ENCODE measurements at places on chromosomes 16 and 17.

DNA sequence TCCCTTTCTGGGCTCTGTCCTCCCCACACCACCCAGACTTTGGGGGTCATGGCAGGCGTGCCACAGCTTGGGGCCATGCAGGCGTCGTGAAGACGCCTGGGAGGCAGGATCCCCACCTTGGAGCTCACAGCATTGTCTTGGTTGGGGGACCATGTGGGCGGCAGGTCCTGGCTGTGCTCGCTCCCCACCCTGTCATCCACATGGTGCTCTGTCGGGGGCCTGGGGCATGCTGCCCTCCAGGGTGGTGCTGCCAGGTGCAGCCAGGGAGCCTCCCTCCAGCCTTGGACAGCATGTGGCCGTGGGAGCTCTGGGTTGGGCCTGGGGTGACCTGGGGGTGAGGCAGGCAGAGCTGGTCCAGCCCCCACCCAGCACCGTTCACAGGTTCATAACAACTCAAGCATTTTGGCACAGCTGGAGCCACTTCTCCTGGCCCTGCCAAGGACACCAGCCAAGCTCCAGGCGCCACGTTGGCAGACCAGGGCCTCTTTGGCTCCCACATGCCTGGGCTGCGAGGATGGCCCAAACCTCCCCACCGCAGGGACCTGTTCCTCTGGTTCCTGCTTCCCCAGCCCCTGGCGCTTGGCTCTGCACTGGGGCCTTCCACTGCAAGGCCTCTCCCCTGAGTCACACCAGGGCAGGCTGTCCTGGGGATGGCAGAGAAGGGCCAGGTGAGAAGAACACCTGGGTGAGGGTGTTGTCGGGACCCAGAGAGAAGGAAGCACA, 15.1 kb upstream of the ATP6V0C start:
- no peak for DNase-seq

DNA sequence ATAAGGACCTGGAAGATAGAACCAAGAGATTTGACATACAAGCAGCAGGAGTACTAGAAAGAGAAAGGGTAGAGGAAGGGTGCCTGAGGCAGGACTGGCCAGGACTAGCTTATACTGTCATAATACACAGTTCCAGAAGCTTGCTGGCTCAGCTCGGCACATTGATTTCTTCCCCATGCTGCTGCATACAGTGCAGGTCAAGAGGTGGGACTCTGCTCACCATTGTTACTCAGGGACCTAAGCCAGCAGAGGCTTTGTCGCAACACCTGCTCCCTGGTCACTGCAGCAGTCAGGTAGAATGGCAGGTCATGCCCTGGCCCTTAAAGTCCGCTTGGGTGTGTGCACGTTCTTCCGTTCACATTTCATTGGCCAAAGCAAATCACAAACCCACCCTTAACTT, 32.8 kb downstream of the LDHD start:
- no peak for DNase-seq

DNA sequence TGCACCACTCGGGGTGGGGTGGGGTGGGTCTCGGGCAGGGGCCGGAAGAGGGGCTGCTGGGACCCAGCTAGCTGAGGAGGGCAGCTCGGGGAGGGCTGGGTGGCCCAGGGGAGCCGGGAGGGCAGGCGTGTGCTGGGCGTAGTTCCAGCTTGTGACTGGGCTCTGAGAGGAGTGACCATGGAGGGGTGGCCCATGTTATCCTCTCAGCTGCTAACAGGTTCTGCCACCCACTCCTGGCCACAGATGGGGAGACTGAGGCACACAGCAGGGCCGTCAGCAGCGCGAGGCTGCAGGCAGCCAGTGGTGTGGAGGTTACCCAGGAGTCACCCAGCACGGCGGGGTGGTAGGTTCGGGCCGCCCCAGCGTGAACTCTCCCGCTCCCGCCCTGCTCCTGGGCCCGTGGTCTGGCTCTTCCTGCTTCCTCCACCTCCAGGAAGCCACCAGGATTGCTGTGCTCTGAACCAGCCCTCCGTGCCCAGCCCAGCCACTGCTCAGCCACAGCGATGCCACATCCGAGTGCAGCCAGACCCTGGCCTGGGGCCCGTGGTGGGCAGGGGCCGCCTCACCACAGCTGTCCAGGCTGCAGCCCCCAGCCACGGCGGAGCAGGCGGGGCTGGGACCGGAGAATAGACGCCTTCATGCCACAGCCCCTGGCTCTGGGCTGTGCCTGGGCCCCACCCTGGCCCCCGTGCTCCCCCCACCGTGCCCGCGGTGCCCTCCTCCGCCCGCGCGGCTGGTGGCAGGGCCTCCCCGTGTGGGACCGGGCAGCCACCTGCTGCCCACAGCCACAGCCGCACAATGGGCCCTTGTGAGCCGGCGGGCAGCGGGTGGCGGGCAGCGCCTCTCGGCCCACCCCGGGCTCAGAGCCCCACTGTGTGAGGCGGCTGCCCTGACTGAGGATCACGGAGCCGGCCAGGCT, 26.3 kb upstream of the SSTR5 start:
- DNase-seq = no peak

DNA sequence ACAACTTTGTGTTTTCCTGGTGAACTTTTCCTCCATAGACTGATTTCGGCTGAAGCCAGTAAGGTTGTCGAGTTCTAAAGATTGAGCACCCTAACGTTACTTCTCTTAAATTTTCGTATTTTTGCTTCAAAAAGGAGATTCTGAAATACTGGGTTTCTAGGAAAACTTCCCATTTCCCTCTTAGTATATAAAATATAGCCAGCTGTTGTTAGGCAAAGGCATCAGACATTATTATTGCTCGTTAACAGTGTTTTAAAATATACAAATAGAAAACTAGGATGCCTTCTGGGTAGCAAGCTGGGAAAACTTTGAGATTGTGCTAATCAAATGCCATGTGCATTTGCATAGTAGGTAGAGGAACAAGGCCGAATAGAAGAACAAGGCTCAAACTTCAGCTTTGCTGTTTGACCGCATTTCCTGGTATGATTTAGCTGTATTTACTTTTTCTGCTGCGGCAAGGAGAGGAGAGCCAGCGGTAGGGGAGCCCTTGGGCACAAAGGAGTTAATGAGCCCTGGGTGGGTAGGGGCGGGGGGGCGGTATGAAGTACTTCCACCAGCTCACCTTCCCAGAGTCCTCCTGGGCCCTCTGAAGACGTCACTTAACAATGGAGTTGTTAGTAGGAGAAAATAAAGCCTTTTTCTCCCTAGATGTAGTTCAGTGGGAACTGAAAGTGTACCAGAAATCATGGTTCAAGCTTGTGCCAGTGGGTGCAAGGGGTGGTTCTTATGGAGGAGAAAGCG, 151.9 kb downstream of the MSI2 start:
- no peak for DNase-seq

DNA sequence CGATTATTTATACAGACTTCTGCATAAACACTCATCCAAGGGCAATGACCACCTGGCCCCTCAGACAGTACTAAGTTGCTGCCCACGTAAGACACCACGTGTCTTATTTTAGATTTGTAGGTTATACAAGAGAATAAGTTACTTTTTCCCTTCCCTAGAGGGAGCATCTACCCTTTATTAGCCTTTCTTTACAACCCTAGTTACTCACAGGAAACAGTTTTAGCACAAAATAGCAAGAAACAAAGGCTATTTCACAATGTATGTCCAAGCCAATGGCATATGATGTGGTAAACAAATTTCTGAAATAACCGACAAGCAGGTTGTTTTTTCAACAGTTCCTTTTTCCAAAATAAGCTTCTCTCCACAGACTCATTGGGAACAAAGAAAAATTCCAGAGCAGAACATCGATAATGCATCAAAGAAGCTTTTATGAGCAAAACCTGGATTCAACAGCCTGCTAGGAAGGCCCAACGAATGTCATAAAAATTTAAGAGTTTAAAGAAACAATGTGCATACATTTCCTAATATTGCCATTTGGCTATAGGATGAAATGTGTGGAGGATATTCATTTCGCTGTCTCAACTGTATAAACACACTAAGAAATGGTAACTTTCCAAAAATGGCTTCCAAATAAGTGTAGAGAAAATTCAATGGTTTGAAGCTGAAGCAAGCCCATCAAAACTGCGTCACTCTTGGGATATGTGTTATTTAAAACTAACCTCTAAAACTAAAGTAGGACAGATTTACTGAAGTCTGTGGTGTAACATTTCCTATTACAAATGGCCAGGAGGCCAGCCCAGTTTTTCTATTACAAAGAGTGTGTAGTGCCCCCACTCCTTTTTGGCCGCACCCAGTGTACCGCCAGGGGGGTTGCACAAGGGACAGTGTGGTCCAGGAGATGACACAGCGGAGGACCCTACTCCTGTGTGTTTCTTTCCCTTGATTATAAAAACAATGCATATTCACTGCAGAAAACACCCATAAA, 50.4 kb upstream of the ERN1 start:
- DNase-seq = no peak

DNA sequence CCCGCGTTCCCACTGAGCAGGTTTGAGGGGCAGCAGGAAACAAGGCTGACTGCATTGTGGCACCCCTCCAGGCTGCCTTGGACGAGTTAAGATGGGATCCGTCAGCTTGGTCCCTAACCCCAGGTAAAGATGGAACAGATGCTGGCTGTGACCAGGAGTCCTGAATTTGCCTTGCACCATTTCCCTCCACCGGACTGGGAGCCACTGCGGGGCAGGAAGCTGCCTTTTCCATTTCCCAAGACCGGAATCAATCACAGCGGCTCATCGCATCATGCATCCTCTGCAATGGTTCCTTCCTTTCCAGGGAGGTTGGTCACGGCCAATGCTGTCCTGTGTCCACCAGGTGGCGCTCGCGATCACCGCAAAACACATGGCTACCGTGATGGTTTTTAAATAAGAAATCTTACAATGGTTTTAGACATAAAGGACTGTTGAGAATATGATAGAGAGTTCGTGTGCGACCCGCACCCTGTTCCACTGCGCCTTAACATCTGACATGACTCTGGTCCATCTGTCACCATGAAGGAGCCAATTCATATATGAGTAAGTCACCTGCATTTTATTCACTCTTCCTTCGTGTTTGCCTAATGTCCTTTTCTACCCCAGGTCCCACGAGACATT, 6.8 kb upstream of the MEAK7 start:
- no peak for DNase-seq

DNA sequence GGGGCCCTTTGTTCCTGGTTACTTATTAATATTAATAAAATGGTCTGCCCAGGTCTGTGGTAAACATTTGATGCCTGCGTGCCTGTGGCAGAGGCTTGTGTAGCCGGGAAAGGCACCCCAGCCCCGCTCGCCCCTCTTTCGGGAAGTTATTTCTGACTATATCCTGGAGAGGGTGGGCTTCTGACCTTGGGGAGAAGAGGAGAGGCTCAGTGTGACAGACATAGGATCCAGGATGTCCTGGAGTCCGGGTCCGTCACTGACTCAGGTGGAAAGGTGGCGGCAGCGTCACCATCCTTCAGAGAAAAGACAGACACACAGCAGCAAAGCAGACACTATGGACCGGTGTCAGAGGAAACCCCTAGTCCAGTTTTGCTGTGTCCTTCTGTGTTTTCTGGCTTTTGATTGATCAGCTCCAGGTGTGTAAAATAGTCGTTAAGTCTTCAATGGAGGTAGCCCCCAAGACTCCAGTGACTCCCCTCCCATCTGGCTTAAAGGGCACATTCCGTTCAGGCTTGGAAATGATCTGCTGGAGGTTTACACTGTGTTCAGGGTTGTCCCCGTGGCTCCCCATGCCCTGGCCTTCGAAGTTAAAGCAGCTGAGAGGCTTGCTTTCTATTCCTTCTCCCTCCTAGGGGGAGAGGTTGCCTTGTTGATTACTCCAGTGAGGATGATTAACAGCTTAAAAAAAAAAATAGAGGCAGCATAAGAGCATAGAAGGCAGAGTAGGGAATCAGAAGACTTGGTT, 81.6 kb downstream of the CCDC182 start:
- no peak for DNase-seq

GRCh38 chr17:40328386-40328766, 19.4 kb downstream of the RARA start:
- DNase-seq = no peak

- DNase-seq = no peak
These were observed 10.3 kb downstream of the HSPB9 start for GRCh38 chr17:42132941-42133340.

- DNase-seq = no peak
These were observed 47.7 kb downstream of the GNA13 start for GRCh38 chr17:65008882-65009281.

DNA sequence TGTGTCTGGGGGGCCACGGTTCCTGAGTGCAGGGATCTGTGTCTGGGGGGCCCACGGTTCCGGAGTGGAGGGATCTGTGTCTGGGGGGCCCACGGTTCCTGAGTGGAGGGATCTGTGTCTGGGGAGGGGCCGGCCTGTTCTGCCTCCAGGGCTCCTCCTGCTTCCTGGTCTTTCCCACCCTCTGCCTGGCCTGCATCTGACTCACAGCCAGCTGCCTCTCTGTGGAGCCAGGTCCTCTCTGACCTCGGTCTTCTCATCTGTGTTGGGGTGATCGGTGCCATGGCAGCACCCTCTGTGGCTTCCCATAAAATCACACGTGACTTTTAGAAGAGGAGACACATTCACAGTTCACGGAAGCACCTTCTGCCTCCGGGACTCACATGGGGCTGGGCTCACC, 50.3 kb downstream of the ZFPM1 start:
- no peak for DNase-seq

- no peak for DNase-seq
These were observed 94.3 kb downstream of the CYLD start for GRCh38 chr16:50836121-50836621.

DNA sequence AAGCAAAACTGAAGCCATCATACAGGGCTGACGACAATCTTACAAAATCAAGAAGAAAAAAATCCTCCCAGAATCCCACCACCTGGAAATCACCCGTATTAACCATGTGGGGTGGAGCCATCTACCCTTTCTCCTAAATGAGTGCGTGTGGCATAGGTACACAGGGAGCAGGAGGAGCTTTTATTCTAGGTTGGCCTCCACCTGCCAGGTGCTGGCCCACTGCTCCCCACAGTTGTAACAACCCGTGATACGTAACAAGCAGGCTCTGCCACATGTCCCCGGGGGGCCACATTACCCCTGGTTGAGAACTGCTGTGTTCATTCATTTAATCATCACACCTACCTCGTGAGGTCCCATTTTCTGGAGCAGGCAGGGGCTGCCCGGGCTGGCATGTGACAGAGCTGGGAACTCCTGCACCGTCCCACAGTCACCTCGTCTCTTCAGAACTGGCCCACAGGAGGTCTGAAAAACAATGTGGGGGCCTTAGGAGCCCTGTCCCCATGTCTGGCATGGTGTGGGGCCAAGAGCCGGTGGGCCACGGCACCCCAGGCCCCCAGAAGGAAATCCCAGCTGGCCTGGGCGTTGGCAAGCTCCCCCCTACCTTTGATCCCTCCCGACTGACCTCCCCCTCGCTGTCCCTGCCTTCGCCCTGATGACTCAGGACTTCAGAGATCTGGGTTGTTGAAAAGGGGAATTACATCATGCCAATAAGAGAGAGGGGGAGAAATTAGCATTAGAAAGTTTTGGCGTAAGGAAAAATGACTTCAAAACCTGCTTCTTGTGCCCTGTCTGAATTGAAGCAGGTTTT, 12.9 kb downstream of the CMIP start:
- no peak for DNase-seq

- DNase-seq = no peak
These were observed 7.1 kb upstream of the SOX9 start for GRCh38 chr17:72113751-72114150.

DNA sequence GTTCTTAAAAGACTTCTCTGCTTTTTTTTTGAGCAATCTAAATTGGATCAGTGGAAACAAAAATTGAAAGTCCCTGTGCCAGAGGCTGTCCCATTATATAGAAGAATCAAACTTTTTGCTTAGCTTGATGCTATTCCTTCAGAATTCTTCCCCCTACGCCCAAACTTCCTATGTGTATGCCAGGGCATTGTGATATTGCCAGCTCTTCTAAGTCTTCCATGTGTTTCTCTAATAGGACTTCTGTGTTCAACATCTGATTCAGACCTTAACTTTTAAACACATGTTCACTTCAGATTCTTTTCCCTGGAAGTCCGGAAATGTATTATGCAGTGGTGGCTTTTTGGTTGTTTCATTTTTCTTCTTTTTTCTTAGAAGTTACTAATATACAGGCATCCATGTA, 18.7 kb downstream of the PTRH2 start:
- DNase-seq = no peak

Data from cerebellar nuclear complex (tissue), 1 donor.